Right kidney (tissue), 9 donors: ENCODE measurements at places on chromosomes 2 and 18.

- no peak for DNase-seq
Measured at GRCh38 chr2:10527585-10527984, 79.5 kb upstream of the ODC1 start.

GRCh38 chr2:134155134-134155533 is 98.7 kb upstream of the MGAT5 start:
- no peak for DNase-seq

- no peak for DNase-seq
Measured at GRCh38 chr2:62826141-62826540, 120.6 kb downstream of the EHBP1 start.

DNA sequence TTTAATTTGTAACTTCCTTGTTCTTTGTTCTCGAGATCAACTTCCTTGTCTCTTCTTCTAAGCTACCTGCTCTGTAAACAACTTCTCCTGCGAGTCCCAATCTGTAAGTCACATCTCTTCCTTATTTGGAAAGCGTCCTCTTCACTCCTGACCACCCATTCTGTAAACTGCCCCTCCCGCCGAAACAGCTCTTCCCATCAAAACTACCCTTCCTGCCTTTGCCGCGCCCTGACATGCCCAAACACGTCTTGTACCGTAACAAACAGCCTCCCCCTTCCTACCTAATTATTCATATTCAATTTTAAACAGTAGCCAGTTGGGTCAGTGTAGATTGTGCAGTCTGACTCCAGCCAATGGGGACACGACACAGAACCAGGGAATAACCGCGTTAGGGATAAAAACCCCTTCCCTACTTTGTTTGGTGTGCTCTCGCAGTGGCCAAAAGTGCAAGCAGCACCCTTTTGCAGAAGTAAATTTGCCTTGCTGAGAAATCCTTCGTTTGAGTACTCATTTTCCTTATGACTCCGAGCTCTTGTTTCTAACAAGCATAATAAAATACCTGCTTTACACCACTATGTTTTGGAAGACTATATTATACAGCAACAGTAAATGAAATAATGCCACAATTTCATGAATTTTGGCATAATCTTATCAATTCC is 39.8 kb downstream of the PIAS2 start:
- no peak for DNase-seq

DNA sequence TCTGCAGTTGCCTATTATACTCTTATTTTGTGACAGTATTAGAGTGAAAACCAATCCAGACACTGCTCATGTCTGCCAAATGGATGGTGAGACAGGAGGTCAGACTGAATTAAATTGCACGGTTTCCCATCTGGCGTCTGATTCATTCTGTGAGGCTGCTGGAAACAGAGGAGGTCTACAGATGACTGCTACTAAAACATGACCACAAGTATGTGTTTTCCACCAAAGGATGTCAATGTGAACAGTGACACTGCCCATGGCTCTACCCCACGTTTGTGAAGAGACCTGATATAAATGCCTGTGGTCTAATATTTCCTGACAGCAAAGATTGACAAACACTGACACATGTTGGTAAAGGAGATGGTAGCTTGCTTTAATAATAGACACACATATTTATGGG is 104.3 kb upstream of the ST6GAL2 start:
- no peak for DNase-seq

- DNase-seq, result no peak
Measured at GRCh38 chr2:158346032-158346431, 110.5 kb downstream of the CCDC148 start.

GRCh38 chr2:215737477-215737876 is 275.9 kb downstream of the MREG start:
- DNase-seq, result no peak

DNA sequence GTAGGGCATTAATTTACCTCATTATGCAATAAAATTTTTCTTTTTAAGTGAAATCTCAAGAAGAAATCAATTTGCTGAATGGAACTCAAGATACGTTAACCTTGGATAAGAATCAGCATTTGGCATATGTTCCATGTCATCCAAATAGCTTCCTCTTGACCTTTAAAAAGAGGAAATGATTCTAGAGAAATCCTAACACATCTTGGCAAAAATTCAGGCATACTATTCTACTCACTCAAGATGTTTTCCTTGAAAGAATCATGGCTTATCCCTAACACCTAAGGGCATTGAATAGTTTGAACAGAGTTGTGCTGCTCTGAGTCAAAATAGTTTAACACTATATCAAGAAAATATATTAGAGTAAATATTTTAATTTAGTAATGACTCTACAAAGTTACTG is 678.0 kb downstream of the EPHA4 start:
- DNase-seq, result no peak

DNA sequence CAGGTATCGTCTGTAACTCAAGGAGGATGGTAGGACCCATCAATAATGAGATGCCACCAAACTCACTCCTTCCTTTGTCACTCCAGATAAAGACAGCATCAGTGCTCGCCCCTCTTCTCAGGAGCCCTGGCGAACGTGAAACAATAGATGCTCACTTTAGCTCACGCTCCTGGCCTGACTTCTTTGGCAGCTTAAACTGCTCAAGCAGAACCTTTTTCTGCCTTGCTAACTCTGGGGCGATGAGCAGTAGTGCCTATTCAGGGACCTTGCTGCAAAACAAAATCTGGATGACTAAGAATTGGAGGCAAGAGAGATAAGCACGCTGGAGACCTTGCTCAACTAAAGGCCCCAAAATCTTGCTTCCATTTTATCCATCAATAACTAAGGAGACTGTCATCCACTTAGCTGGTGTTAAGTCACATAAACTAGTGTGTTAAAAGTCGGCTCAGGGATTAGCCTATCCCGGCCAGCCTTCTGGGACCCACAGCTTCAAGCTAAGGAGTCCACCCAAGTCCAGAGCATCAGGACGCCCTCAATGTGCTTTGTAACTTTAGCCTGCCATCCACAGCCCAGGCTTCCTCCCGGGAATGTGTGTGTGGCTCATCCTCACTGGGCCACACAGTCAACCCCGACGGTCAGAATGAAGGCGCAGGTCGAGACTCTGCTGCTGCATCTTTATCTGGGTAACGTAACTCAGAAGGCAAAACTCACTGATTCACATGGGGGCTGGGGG is 38.9 kb downstream of the ZNF516 start:
- DNase-seq, result no peak

DNA sequence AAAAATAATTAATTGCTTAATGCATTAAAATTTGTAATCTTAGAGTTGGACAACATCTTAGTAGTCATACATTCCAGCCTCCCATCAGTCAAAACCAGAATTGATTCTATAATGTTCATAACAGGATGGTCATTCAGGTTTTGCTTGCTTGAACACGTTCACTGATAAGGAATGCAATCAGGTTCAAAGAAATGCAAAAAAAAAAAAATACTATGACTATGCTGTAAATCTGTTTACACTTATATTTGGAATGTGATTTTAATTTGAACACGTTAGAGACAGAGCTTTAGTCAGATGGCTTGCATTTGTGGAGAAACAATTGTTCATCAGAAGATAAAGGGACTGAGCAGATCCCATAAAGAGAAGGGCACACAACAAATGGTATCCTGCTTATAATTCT is 131.3 kb upstream of the UNC80 start:
- no peak for DNase-seq

DNA sequence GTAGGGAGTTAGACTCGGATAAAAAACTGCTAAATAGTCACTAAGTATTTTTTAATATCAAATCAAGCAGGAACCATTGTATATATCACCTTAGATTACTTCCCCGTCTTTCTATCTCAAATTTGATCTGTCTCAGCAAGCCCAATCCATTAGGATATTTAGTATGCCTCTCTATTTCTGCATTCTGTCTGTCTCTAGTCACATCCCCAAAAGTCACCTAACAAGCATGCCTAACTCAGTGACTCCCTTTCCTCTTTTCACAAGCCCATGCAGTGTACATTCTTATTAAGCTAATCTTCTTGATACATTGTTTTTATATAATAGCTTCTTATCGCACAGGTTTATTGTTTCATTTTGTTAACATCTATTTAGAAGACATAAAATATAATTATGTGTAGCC is 57.8 kb downstream of the PDE1A start:
- DNase-seq, result no peak
